ENCODE measurements at places on chromosomes 1 and 21. TPM values are rescaled to one million over a fixed set of nuclear protein-coding genes. Genes with fewer than 3 reads are reported as not detected.

DNA sequence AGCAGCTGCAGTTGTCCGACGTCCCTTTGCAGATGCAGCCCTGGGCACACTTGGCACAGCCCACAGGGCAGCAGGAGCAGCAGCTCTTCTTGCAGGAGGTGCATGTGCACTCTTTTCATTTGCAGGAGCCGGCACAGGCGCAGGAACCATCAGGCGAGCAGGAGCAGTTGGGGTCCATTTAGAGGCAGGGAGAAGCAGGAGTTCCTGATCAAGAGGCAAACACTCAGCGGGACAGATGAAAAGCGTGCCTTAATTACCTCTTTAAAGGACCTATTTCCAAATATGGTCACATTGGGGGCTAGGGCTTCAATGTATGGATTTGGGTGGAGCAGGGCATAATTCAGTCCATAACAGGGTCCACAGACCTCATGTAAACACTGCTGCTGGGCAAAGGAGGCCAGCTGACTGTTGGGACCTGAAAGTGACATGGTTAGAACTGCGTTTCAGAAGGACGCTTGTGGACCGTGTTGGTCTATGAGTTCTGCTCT is 4.3 kb upstream of the CPLANE2 start:
- DNase-seq = no peak

- DNase-seq = no peak
These were observed 958 bp downstream of the NFYC start for GRCh38 chr1:40692429-40692895.

DNA sequence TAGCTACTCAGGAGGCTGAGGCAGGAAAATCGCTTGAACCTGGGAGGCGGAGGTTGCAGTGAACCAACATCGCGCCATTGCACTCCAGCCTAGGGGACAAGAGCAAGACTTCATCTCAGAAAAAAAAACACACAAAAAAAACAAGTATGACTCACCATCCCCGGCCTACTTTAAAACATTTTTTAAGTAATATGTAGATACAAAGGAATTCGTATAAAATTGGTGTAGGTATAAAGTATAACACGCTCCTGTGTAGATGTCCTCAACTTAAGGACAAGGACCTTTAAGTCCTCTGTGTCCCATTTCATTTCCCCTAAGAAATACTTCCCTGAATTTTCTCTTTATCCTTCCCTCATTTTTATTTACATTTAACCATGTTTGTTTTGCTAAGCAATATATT is 73.4 kb upstream of the PKN2 start:
- DNase-seq = no peak

DNA sequence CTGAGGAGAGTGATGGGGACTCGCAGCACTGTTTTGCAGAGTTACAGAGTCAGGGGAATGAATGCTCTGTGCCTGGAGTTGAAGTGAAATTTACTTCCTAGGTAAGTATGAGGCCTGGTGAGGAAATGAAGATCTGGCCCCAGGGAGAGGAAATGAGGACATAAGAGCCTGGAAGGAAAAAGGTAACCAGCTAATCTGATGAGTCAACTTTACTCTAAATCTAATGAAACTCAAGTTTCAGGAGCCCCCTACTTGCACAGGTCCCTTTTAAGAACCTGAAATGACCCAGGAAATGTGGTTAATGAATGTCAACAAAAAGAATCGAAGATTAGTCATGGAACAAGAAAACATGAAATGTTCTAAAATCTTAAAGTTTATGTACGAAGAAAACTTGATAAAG is 599.0 kb downstream of the AGBL4 start:
- no peak for DNase-seq

- DNase-seq = no peak
These were observed 402.3 kb upstream of the USP24 start for GRCh38 chr1:55617288-55617982.

DNA sequence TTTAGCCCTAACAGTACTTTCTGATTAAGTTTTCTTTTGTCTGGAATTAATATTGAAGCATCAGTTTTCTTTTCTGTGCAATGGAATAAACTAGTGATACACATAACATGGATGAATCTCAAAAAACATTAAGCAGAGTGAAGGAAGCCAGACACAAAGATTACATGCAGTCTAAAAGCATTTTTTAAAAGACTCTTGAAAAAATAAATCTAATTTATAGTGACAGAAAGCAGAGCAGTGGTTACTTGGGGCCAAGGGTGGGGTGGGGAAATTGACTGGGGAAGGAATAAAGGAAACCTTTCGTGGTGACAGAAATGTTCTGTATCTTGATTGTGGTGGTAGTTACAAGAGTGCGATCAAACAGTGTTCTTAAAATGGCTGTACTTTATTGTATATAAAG is 20.2 kb upstream of the ST6GALNAC3 start:
- DNase-seq = no peak

GRCh38 chr1:63205776-63206175 is 116.6 kb upstream of the FOXD3 start:
- DNase-seq = no peak

- no peak for DNase-seq
These were observed 11.2 kb downstream of the CSRP1 start for GRCh38 chr1:201495551-201496295.

GRCh38 chr1:89807983-89808382 is 12.8 kb upstream of the LRRC8D start:
- no peak for DNase-seq

DNA sequence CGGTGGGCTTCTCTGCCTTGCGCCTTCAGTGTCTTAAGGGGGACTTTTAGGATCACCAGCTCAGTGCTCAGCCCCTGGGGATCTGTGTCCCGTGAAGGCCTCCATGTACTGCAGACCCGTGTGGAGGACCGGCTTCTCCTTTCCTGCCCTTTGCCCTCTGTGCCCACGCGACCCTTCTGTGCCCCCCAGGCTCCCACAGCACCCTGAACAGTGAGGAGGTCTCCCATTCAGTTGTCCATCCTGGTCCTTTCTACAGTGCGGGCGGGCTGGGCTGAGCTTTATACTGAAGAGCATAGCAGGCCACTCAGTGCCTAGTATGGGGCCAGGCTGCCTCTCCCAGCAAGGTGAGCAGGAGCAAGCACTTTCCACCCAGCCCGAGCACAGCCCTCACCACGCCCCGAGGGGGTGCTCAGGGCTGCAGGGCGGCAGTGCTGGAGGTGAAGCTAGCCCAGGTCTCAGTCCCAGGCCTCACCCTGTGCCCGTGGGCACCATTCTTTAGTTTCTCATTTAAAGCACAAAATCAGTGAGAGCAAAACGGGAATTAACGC is 7.6 kb upstream of the TFF1 start:
- DNase-seq = no peak

- DNase-seq = no peak
These were observed 297.6 kb downstream of the TTLL7 start for GRCh38 chr1:83701355-83701754.

Gene TNFRSF9
- 0.15 TPM for total RNA-seq

Gene OR2T29
- not detected for total RNA-seq

Gene TMEM39B
- total RNA-seq = 4.9 TPM

Gene HMCN1
- 0.49 TPM for total RNA-seq

Gene SPRTN
- total RNA-seq = 22.9 TPM

Data from esophagus squamous epithelium (tissue), 5 donors.